ENCODE measurements at places on chromosomes 12 and 14. TPM values are rescaled to one million over a fixed set of nuclear protein-coding genes. Genes with fewer than 3 reads are reported as not detected.

DNA sequence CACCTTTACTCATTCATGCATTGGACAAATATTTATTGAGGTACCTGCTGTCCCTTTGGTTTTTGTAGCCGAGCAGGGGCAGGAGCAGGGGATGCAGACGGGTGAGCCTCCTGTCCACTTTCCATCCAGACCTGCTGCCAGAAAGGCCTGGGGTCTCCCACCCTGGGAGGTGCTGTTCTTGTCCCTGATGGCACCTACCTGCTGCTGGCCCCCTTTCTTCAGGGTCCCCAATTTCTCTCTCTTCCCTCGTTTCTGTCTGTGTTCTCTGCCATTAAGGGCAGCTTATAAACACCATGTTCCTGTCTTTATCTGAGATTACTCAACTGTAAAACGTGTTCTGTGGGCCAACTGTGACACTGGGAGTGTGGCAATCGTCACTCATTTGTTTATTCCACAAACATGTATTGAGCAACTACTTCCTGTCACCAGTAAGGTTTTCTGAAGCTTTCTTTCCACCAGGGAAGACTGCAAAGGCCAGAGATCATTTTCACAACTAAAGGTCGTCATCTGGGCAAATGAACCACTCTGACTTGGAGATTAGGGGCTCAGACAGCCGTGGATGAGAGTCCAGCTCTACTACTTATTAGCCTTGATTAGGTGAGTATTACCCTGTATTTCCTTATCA is at the start of gene HAL:
TSS of gene HAL (minus strand) at position 311 of the 625 bp plus-strand sequence. CDS start 434 bp downstream, outside the sequence.
- no peak for DNase-seq

GRCh38 chr12:42135259-42135814 is 9.3 kb downstream of the GXYLT1 start:
- peak; percentile 58 for DNase-seq

CSRP2 gene
- total RNA-seq = 16.9 TPM

- DNase-seq = peak; percentile 80
These were observed 73.9 kb downstream of the NEDD1 start for GRCh38 chr12:96980991-96981414.

DPF3 gene
- total RNA-seq = 3.0 TPM

FBRSL1 gene
- total RNA-seq = 5.7 TPM

CD27 gene
- not detected for total RNA-seq

DLGAP5 gene
- 53.6 TPM for total RNA-seq

FZD10 gene
- not detected for total RNA-seq

ANGEL1 gene
- total RNA-seq = 6.3 TPM
